ENCODE measurements at places on chromosomes 1 and 21.
A peak's percentile ranks its signal among the peaks of the same experiment; 100 is the strongest.

DNA sequence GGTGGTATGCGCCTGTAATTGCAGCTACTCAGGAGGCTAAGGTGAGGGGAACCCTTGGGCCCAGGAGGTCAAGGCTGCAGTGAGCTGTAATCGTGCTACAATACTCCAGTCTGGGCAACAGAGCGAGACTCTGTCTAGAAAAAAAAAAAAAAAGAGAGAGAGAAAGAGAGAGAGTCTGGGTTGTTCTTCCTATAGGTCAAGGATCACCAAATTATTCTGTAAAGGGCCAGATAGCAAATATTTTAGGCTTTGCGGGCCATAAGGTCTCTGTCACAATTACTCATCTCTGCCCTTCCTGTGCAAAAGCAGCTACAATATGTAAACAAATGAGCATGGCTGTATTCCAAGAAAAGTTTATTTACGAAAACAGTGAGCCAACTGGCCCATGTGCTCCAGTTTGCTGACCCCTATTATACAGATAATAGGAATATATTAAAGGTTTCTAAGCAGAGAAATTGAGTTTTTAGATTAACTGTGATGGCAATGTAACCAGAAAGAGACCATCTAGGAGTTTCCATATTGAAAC, 2.1 kb downstream of the SASS6 start:
- no peak for DNase-seq

DNA sequence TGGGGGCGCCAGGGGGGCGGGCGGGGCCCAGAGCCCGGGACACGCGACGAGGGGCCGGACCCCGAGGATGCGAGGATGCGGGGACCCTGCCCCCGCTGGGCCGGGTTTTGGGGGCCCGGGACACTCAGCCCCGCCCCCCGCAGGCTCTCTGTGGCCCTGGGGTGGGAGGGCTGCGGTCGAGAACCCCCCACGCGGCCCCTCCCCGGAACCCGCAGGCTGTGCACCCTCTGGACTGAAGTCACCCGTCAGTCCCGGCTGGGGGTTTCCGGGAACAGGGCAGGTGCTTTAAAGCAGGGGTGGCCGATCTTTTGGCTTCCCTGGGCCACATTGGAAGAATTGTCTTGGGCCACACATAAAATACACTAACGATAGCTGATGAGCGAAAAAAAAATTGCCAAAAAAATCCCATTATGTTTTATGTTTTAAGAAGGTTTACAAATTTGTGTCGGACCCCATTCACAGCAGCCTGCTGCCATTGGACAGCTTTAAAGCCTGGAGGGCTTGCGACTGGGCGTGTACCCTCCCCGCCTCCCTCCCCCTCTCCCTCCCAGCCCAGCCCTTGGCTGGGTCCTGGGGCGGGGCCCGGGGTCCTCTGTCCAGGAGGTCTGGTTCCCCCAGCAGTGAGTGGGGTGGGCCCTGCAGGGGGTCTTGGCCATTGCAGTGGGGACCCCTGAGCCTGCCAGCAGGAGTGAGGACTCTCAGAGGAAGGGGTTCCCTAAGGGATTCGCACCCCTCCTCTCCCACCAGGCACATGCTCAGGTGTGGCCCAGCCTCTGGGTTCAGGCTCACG, 21.6 kb upstream of the C1orf159 start:
- no peak for DNase-seq

- DNase-seq, result no peak
These were observed 15.1 kb downstream of the TRIM45 start for GRCh38 chr1:117106478-117106877.

DNA sequence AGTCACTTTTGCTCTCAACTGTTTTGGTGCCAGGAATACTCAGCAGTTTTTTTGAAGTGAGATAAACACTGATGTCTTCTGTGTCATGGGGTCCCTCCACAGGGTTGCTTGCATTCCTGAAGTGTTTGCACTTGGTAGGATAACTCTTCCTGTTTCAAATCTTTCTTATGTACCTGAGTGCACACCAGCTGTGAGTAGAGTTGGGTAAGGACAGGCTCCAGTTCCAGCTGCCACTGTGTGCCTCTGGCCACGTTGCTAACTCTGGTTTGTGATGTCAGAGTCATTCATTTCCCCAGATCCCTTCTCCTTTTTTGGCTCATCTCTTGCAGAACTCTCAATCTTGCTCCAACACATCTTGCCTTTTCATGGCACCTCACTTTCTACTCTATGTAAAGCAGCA, 356.3 kb upstream of the B3GALT2 start:
- DNase-seq, result peak; percentile 25

DNA sequence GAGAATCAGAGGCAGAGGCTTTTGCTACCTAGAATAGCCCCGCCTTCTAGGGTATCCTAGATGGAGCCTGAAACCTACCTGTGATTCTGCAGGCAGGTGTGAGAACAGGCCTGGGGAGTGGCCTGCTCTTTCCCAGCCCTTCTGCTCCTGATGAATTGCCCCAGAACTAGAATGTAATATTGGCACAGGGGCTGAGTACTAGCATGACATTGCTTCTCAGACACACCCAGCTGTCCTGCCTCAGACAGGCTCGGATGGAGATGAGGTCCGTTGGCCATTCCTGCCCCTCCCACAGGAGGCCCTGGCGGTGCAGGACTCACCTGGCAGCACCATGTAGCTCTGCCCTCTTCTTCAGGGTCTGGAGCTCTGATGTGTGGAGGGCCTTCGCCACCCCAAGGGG, 237.6 kb downstream of the GRIK3 start:
- no peak for DNase-seq
